ENCODE measurements at places on chromosomes 2 and 18.

DNA sequence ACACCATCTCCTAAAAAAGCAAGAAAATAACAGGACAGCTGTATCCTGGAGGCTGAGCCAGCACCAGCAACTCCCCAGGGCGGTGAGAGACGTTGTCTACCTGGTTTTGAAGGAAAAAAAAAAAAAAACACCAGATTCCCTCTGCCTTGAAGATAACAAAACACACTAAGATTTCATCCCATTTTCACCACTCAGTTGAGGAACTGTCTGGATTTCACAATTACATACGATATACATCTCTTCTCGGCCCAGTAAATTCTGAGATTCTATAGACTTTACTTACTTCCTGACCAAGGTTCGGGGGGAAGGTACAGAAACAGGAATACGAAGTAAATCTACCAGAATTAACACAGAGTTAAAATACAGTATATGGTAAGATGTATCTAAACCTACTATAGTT lies 8.5 kb downstream of the ZNF516 start:
- DNase-seq = no peak

- no peak for DNase-seq
Measured at GRCh38 chr2:122263746-122264145, 508.3 kb downstream of the TSN start.

GRCh38 chr2:66460031-66460430 lies 25.1 kb downstream of the MEIS1 start:
- DNase-seq = no peak

DNA sequence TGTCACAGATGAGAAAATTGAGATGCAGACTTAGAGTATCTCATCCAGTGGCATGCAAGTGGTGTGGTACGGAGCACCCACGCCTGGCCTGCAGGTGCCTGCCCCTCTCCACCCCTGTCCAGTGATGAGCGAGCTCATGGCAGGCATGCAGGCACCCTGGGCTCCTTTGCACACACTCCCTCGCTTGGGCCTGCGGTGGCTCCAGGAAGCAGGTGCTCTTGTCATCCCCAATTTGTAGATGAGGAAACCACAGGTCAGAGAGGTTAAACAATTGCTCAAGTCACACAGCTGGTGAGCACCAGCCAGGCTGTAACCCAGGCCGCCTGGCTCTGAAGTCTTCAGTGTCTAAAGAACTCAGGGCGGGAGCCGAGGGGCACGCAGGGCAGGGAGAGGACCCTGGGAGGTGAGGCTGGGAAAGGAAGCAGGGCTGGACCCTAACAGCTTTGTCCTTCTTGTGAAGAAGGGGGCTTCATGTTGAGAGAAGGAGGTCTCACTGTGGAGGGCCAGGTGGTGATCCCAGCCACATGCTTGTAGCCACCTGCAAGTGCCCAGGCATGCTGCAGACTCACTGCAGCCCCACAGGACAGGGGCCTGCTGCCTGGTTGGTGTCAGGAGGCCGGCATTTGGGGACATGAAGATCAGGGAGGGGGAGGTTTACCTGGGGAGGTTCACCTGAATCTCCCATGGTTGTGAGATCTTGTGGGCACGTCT lies 166.2 kb downstream of the SH3RF3 start:
- DNase-seq = no peak

GRCh38 chr2:104704496-104705245 lies 149.2 kb upstream of the POU3F3 start:
- no peak for DNase-seq

DNA sequence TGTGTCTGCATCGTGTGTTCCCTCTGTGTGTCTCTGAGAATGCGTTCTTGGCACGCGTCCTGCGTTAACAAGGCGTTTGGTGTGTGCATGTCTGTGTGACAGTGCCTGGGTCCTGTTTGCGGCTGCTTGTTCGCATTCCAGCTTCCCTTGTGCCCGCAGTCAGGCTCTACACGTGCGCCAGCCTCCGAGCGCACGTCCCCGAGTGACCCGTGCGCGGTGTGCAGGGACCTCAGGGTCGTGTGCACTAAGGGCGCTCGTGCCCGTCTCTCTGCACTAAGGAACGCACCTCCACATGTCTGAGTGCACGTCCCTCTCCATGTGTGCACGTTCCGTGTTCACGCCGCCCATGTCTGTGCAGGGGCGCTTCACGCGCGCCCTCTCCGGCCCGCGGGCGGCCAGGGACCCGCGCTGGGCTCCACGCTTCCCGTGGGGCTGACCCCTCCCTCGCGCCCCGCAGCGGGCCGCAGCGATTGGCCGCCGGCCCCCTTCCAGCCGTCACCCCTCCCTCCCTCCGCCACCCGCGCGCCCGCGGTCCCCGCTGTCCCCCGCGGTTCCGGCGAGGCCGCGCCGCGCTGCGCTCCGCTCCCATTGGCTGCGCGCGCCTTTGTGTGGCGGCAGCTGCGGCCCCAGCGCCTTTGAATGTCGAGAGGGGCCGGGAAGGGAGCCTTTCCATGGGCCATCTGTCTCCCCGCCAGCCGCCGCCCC lies 229.4 kb downstream of the HAUS1 start:
- DNase-seq = peak; percentile 79

Data from aorta (tissue), 5 donors.